ENCODE measurements at places on chromosomes 16 and 17.
A peak's percentile ranks its signal among the peaks of the same experiment; 100 is the strongest.

GRCh38 chr16:65675161-65675560, 553.3 kb upstream of the CDH11 start:
- no peak for DNase-seq

DNA sequence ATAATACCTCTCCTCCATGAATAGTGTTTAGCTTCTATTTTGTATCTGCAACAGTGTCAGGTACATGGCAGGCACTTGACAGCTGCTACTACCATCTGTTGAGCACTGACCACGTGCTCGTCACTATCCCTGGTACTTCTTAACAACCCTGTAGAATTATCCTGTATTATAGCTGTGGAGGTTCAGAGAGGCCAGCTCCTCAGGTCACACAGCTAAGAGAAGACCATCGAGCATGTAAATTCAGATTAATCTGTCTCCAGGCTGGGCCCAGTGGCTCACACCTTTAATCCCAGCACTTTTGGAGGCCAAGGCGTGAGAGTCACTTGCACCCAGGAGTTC, 26.3 kb downstream of the WSB1 start:
- DNase-seq = no peak

DNA sequence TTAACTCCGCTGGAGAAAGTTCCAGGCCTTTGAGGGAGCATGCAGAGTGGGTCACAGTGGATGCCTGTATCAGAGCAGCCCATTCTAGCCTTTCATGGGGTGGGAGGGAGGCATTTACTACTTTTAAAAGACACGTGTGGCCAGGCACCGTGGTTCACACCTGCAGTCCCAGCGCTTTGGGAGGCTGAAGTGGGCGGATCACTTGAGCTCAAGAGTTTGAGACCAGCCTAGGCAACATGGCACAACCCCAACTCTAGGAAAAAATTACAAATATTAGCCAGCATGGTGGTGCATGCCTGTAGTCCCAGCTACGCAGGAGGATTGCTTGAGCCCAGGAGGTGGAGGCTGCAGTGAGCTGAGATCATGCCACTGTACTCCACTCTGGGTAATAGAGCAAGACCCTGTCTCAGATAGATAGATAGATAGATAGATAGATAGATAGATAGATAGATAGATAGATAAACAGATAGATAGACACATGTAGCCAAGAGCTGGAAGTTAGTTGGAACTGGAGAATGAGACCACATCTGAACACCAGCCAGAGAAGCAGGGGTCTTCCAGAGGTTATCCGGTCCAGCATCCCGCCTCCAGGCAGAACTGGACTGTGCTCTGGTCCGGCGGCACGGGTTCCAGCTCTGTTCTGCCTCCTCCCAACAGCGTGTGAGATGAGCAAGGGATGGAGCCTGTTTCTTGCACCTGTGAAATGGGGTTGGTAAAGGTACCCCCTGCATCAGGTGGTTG, 3.6 kb downstream of the ADCY7 start:
- DNase-seq = no peak

GRCh38 chr17:47686664-47687327, 7.2 kb upstream of the TBKBP1 start:
- DNase-seq = no peak

DNA sequence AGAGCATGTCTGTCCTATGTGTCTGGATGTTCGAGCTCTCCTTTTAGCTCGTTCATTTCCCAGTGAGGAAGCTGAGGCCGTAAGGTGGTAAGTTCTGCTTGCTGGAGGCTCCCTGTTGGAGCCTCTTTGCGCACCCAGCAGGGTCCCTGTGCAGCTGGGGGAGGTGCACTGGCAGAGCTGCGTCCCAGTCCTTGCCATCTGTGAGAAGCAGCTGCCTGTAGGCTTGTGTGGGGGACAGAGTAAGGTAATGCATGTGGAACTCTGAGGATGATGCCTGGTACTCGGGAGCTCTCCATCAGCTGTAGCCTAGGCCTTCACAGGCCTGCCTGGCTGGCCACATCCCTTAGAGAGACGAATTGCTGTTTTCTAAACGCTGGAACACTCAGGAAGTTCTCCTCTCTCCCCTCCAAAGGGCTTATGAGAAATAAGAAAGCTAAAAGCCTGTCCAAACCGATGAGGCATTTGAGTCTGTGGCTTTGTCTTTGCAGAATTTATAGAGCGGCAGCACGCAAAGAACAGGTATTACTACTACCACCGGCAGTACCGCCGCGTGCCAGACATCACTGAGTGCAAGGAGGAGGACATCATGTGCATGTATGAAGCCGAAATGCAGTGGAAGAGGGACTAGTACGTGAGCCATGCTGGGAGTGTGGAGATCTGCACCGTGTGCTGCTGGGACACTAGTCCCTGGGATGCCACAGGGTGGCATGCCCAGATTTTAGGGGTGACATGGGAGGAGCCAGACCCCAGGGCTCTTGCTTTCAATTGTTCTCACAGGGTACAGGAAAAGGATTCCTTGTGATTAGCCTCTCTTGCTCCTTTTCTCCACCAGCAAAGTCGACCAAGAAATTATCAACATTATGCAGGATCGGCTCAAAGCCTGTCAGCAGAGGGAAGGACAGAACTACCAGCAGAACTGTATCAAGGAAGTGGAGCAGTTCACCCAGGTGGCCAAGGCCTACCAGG, 1.6 kb downstream of the NDUFB10 start:
- no peak for DNase-seq

DNA sequence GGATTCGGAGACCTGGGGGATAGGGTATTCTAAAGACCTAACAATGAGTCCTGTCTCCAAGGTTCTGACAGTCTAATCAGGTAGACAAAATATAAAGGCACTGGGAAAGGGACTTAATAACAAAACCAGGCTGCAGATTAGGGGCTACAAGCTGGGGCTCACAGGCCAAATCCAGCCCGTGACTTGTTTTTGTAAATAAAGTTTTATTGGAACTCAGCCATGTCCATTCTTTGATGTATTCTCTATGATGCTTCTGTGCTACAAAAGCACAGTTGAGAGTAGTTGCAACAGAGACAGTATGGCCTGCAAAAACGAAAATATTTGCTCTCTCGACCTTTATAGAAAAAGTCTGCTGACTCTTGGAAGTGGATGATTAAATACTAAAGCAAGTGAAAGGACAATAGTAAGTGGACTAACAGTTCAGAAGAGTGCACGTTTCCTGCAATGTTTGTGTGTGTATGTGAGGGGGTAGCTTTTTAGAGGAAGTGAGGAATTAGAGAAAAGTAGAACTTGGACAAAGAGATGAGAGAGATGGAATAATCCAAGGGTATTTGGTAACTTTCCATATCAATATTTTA, 115.4 kb upstream of the ZFHX3 start:
- no peak for DNase-seq

GRCh38 chr17:9181640-9182039, 160.3 kb downstream of the NTN1 start:
- no peak for DNase-seq

DNA sequence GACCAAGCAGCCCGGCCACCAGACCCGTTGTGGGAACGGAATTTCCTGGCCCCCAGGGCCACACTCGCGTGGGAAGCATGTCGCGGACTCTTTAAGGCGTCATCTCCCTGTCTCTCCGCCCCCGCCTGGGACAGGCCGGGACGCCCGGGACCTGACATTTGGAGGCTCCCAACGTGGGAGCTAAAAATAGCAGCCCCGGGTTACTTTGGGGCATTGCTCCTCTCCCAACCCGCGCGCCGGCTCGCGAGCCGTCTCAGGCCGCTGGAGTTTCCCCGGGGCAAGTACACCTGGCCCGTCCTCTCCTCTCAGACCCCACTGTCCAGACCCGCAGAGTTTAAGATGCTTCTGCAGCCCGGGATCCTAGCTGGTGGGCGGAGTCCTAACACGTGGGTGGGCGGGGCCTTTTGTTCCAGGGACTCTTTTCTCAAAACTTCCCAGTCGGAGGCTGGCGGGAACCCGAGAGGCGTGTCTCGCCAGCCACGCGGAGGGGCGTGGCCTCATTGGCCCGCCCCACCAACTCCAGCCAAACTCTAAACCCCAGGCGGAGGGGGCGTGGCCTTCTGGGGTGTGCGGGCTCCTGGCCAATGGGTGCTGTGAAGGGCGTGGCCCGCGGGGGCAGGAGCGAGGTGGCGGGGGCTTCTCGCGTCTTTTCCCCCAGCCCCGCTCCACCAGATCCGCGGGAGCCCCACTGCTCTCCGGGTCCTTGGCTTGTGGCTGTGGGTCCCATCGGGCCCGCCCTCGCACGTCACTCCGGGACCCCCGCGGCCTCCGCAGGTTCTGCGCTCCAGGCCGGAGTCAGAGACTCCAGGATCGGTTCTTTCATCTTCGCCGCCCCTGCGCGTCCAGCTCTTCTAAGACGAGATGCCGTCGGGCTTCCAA, at the start of gene SLC2A4:
SLC2A4 (plus strand) TSS at position 645 of the 879 bp plus-strand sequence; CDS start at position 862, 217 bp downstream.
- peak; percentile 90 for DNase-seq

- DNase-seq = peak; percentile 65
These were observed 989 bp upstream of the DUSP14 start for GRCh38 chr17:37488607-37489196.

GRCh38 chr16:8110572-8111514, 479.5 kb downstream of the TMEM114 start:
- no peak for DNase-seq

DNA sequence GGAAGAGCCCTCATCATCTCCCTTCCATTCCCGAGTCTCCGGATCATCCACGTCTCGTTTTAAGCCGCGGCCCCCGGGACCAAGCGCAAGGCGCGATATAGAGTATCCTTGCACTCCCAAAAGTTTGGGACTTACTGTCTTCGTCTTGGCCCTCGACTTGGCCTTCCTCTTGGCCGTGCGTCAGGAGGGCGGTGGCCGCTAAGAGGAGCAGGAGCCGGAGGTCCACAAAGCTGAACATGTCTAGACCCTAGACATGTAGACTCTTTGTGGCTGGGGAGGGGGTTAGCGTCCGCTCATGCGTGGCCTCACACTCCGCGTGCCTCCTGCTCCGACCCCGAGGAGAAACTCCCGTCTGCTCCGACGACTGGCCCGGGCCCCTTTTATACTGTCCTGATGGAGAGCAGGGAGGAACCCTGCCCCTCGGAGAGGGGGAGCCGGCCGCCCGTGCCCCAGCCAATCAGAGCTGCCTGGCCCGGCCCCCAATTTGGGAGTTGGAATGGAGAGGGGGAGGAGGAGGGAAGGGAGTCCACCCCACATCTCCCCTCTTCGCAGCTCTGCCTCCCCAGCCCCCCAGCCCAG, at the start of gene COL1A1:
COL1A1 (minus strand) TSS at position 356 of the 579 bp plus-strand sequence; CDS start at position 238, 118 bp downstream.
- DNase-seq = no peak

DNA sequence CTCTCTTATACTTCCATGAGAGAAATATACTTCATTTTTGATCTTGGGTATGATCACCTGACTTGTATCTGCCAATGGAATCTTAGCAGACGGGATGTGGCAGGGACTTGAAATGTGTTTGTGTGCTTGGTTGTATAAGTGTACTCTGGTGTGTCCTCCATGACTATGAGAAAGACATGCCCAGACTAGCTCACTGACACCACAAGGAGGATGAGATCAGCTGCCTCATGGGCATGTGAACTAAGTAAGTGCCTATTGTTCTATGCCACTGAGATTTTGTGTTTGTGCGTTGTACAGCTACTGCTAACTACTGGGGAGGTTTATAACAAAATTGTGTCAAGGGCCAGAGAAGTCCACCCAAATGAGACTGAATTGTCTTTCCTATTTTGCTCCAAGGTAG, 402.2 kb upstream of the SALL1 start:
- DNase-seq = no peak

DNA sequence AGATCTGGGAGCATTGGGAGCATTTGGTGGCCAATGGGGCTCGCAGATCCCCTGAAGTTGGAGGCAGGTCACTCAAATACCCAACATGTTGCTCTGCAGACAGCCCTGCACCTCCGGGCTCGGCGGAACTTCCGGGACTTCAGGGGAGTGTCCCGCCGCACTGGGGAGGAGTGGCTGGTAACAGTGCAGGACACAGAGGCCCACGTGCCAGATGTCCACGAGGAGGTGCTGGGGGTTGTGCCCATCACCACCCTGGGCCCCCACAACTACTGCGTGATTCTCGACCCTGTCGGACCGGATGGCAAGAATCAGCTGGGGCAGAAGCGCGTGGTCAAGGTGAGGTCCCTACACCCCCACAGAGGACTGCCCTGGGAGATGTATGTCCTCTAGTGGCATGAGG, 16.4 kb downstream of the MVP start:
- no peak for DNase-seq

DNA sequence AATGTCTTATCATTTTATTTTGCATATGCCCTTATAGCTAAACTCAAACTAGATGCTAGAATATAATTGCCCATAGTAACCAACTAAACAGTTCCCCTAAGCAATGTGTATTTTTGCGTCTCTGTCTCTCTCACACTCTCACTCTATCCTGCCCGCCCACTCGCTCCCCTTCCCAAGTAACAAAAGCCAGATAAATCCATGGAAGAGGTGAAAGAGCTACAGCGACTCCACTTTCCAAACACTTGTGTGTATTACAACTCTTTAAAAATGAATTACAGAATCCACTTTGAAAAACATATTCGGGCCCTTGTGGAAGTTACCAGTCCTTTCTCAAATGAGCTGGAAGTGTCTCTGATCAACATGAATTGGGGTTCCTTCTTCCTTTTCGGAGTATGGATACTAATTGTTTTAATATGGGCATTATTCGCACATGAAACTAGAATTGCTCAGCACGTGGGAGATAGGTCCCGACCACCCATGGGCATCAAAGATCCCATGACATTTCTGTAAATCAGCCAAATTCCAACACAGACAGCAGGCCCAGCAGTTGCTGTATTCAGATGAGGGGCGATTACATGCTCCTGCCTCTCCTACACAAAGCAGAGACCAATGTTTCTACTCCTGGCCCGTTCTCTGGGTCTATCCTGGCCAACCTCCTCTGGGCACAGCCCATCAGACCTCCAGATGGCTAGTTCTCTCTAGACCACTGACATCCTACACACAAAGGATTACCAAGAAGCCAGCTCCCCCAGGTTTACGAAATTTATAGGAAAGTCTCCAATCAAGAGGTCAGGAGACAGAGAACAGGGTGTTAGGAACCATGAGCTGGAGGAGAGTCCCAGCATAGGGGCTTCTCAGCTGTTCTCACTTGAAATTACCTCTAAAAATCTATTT, 121.5 kb downstream of the ZFHX3 start:
- no peak for DNase-seq

DNA sequence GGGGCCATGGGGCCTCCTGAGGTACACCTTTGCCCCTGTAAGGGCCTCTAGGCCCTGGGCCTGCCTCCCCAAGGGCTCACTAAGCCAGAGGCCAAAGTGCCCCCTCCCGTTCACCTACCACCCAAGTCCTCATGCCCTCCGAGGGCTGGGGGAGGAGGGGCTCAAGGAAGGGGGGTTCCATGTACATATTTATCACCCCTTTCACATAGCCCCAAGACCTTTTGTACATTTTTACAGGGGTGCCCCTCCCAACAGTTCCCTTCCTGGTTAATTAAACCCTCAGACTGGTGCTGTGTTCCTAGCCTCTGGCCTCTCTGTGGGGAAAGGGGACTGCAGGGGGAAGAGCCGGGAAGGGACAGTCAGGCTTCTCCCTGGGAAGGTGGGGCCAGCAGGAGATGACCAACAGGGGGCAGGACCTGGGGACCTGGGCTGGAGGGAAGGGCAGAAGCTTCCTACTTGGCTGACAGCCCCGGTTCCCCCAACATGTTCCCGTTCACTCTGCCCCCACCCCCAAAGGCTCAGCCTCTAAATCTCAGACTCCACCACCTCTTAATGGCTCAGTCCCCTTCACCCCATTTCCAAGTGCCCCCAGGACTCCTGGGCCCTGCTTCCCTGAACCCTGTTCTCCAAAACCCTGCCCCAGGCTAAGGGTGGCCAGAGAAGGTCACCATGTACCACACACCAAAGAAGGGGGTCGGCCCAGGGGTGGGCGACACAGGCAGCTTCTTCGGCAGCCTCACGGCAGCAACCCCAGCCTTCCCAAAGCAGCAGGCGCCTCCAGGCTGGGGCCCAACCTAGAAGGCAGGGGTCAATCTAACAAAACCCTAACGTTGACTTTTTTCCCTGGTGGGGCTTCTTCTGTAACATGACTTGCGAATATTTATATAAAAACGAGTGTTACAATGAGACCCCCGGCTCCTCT, 11.9 kb downstream of the FBRS start:
- DNase-seq = no peak

Data from activated naive CD4-positive, alpha-beta T cell treated with anti-CD3 and anti-CD28 coated beads, Interleukin-2, amount 10 ng/mL, durations not matched to agents 7 days and 5 days (primary cell).